Adipose tissue (tissue), 3 donors: ENCODE measurements at places on chromosomes 3 and 15. TPM values are rescaled to one million over a fixed set of nuclear protein-coding genes. Genes with fewer than 3 reads are reported as not detected.

AMOTL2 gene
- 13.8 TPM for polyA plus RNA-seq

RLBP1 gene
- not detected for polyA plus RNA-seq

MASP1 gene
- polyA plus RNA-seq, result 0.24 TPM

HCN4 gene
- 0.05 TPM for polyA plus RNA-seq

CD200 gene
- 2.6 TPM for polyA plus RNA-seq

SSUH2 gene
- 0.61 TPM for polyA plus RNA-seq

KNG1 gene
- 0.04 TPM for polyA plus RNA-seq

NDN gene
- polyA plus RNA-seq, result 95.3 TPM

NMB gene
- polyA plus RNA-seq, result 11.6 TPM

ANKDD1A gene
- 1.8 TPM for polyA plus RNA-seq

CCR2 gene
- polyA plus RNA-seq, result 0.32 TPM

UROC1 gene
- not detected for polyA plus RNA-seq

GRM2 gene
- polyA plus RNA-seq, result 0.22 TPM

ITIH3 gene
- 0.91 TPM for polyA plus RNA-seq

CCR3 gene
- not detected for polyA plus RNA-seq

TRPM1 gene
- 1.5 TPM for polyA plus RNA-seq

ST3GAL6 gene
- 9.9 TPM for polyA plus RNA-seq

CHST13 gene
- 0.03 TPM for polyA plus RNA-seq

RASL12 gene
- polyA plus RNA-seq, result 21.6 TPM
